ENCODE measurements at places on chromosomes 11 and 22.

GRCh38 chr11:76320929-76321328 is 60.0 kb downstream of the THAP12 start:
- no peak for DNase-seq

GRCh38 chr11:86686531-86686930 is 14.1 kb upstream of the ME3 start:
- DNase-seq = no peak

DNA sequence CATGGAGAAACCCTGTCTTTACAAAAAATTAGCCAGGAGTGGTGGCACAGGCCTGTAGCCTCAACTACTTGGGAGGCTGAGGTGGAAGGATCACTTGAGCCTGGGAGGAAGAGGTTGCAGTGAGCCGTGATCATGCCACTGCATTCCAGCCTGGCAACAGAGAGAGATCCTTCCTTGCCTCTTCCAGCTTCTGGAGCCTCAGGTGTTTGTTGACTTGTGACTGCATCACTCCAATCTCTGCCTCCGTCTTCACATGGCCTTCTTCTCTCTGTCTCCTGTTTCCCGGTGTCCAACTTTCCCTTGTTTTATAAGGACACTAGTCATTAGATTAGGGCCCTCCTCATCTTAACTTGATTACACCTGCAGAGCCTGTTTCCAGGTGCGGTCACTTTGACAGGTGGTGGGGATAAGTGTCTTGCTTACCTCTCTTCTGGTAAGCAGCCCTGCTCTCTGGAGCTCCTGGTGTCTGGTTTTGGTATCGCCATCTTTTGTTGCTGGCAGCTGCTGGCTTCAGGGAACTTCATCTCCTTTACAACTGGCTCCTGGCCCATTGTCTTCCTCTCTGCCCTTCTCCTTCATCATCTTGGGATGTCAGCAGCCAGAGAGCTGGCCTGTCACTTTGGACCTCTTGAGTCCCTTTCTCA is 8.2 kb upstream of the USP2 start:
- DNase-seq = no peak

DNA sequence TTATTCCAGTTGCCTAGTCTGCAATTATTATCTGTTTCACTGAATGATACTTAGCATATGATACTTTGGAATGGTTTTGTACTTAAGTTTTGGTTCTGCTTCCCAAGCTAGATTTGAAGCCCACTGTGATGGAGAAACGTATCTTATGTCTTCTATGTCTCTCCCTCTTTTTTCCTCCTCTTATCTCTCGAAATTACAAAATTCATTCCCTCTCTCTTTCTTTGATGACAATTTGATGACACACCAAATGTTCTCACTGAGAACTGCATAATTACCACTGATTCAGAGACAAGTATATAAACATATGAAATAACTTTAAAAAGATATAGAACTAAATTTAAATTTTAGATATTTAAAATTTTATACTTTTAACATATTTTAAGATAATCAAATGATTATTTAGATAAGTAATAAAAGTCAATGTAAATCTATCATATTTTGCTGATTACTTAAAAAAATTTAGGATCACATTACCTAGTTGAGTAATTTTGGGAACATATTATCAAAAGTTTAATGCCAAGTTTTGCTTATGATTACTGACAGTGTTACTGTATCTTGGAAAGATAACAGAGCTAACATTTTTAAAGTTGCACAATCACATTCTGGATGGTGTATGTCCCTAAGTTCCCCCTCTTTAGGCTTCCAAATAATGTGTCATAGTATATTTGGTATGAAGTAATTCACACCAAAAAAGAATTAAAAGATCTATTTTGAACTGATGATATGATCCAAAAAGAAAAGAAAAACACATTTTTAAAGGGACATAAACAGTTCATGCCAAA is 255.3 kb downstream of the SBF2 start:
- no peak for DNase-seq

DNA sequence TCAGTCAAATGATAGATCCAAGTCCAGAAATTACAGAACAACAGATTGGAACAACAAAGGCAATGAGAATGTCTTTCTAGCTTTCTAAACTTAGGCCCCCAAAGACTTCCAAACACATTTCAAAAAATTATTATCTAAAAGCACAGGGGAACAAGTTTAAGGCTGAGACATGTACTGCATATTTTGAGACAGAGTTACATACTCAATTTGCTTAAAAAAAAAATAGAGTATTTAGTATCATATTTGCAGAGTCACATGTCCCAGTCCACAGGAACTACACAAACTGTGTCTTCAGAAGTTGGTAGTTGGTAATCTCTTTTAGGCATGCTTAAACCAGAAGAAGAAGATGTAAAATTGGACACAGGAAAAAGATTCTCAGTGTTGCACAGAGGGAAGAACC is 127.2 kb downstream of the MAML2 start:
- DNase-seq = no peak

DNA sequence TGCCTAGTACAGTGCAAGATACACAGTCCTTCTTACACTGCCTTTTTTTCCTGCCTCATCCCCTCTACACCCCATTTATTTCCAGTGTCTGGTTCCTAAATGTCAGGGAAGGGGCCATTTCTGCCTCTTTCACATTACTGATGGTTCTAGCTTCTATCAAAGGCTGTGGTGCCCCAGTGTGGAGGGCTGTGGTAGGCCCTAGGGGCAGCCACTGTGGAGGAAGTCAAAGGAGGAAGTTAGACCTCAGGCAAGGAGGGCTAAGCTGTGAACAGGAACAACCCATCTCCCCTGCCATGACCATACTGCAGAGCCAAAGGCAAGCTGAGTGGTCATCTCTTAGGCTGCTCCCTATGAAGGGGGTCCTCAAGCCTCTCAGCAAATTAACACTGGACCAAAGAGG is 81.9 kb upstream of the CRTAM start:
- DNase-seq = no peak

DNA sequence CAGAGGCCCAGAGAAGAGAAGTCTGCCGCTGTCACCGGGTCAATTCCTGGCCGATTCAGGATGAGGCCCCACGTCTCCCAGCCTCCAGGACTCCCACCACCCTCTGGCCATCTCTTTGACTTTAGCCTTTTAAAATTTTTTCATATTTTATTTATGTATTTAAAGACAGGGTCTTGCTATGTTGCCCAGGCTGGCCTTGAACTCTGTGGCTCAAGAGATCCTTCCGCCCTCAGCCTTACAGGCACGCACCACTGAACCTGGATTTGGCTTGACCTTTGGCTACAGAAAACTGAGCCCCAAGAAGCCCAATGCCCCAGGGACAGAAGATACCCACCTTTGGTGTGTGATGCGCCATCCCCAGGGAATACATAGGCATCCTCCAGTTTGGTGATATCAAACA is 3.9 kb downstream of the POLR3H start:
- DNase-seq = no peak

GRCh38 chr11:70710601-70711000 is 312.3 kb downstream of the CTTN start:
- no peak for DNase-seq

DNA sequence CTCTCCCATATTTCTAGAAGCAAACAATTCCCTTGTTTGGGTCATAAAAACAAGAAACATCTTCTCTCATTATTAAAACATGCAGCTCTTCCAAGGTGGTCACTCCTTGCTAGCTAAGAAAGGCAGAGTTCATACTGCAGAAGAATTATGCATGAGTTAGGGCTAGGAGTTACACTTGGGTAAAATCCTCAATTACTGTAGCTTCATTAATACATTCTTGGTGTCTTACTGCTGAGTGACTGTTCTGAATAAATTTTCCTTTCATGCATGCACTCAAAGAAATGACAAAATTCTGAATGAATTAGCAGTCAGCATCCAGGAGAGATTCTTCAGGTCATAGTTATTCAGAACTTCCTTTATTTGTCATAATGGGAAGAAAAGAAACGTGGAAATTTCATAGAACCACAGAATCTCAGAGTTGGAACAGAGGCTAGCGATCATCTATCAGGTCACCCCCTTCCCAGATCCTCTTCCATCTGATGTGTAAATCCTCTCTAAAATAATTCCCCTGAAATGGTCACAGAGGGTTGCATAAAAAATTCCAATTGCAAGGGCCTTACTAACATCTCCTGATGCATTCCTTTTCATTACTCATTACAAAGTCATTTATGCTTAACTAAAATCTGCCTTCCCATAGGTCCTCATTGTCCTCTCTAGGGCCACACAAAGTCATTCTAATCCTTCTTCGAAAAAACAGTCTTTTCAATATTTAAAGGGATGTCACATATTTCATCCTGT is 771.5 kb downstream of the DLG2 start:
- DNase-seq = no peak

GRCh38 chr11:35083431-35084238 is 55.3 kb upstream of the CD44 start:
- no peak for DNase-seq

DNA sequence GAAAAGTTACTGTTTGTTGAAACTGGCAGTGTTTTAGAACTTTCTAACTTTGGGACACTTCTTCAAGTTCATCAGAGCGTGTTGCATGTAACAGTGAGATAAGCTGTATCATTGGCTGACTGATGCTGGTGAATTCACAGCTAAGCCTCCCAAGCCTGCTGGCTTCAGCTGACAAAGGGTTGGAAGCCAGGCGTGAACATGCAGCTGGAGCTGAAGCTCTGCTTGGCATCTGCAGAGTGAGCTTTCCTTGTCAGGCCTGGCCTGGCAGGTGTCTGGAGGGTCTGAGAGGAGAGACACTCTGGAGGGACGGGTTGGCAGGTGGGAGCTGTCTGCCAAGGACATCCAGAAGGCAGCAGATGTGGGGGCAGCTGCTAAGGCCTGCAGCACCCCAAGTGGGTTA is 1.5 kb downstream of the AMPD3 start:
- no peak for DNase-seq

GRCh38 chr11:99693941-99694492 is 673.3 kb downstream of the CNTN5 start:
- no peak for DNase-seq

GRCh38 chr11:111387363-111387762 is 8.3 kb upstream of the POU2AF1 start:
- DNase-seq = peak; percentile 84

- no peak for DNase-seq
Observed at GRCh38 chr22:48547971-48548370, 1279.7 kb downstream of the BRD1 start.

DNA sequence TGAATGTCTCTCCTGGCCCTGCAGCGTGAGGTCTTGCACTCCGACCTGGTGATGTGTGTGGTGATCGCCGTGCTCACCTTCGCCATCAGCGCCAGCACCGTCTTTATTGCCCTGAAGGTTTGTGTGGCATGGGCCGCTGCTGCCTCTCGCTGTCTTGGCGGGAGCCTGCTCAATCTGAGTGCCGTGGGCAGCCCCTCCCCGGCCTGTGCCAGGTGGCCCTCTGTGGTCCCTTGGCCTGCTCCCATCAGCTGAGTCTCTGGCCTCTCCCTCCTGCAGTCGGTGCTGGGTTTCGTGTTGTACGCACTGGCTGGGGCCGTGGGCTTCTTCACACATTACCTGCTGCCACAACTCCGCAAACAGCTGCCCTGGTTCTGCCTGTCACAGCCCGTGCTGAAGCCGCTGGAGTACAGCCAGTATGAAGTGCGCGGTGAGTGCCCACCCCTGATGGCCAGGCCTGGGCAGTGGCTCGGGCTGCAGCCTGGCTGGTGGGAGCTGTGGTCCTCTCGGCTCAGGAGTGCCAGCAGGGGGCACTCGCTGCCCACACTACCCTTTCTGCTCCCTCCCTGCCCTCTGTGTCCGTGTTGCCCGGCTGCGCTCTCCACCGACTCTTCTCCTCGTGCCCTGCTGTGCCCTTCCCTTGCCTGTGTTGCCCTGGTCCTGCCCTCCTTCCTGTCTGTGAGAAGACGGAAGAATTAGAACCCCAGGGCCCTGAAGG is 10.2 kb downstream of the PCNX3 start:
- peak; percentile 87 for DNase-seq

DNA sequence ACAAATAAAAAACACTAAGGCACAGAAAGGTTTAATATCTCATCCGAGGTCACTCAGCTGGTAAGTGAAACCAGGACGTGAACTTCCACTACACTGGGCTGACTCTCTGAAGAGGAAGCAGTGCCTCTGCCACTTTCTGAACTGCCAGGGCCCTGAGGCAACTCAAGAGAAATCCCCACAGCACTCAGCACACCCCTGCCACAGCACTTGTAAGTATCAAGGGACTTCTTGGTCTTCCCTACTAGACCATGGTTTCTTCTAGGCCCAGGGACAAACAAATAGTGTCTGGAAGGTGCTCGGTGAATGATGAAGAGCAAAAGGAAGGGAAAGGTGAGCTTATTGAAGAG is 49.7 kb downstream of the RPL27A start:
- no peak for DNase-seq

DNA sequence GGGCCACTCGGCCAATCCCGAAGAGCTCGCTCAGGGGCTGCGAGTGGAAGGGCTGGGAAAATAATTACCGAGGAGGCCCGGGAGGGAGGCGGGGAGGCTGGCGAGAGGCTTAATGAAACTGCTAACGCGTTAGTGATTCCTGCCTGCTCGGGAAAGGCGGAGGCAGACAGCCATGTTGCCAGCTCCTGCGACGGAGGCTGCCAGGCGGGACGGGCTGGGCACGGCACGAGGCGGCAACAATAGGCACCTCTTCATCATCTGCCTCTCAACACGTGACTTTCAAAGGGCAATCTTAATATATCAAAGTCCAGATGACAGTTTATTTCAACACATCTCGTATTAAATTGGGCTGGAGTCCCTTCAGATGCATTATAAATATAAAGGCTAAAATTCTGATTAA is 68.0 kb upstream of the TCF20 start:
- DNase-seq = peak; percentile 91

DNA sequence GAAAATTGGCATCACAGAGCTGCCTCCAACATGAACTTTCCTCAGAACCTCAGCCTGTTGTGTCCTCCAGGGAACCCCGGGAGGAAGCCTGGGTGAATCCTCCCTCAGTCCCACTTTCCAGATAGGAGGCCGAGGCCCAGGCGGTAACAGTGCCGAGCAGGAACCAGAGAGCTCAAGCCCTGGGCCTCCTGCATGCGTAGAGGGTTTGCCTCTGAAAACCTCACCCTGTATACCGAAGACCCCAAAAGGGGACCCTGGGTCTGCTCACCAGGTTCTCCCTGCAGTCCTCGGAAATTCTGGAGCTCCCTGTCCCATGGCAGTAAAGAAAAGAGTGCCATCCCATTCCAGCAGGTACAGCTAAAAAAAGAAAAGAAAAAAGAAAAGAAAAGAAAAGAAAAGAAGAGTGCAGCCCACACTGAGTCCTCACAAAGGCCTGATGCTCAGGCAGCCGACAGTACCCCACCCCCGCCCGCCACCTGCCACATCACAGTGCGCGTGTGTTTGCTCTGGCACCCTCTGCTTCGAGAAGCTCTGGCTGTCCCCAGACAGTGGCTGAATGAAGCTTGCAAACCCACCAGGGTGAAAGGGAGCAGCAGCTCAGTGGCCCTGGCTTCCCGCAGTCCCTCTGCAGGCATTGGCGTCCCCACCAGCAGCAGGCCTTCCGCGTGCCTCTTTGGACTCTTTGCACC is 28.4 kb upstream of the FADD start:
- no peak for DNase-seq

DNA sequence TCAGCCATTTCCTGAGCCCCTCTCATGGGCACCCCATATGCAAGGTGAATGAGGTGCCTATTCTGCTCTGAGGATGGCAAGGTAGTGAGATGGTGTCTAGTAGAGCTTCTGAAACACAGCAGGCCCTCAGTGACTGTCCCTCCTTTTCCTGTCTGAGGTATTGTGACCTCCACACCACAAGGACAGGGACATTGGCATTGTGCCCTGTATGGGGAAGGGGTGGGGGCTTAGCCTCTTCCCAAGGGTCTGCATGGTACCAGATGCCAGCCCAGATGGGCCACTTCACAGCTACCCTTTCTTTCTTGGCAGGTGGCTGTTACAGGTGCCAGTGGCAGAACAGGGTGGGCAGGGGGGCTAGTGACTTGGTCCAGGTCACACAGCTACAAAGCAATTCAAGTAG is 78.8 kb downstream of the CABIN1 start:
- no peak for DNase-seq

- DNase-seq = no peak
Observed at GRCh38 chr11:62830904-62831519, 839 bp downstream of the STX5 start.

Measured in posterior cingulate gyrus (tissue), 11 donors.